ENCODE measurements at places on chromosomes 16 and 17. TPM values are rescaled to one million over a fixed set of nuclear protein-coding genes. Genes with fewer than 3 reads are reported as not detected.

Gene TBC1D10B
- polyA plus RNA-seq: 12.4 TPM

Gene VTN
- polyA plus RNA-seq: 6.9 TPM

Gene NETO2
- 3.0 TPM for polyA plus RNA-seq

Gene PLA2G10
- polyA plus RNA-seq: not detected
